Activated naive CD4-positive, alpha-beta T cell treated with anti-CD3 and anti-CD28 coated beads, Interleukin-2, amount 50 U/mL, for 16 hours (primary cell): ENCODE measurements at places on chromosomes 13 and 19.
A peak's percentile ranks its signal among the peaks of the same experiment; 100 is the strongest.

DNA sequence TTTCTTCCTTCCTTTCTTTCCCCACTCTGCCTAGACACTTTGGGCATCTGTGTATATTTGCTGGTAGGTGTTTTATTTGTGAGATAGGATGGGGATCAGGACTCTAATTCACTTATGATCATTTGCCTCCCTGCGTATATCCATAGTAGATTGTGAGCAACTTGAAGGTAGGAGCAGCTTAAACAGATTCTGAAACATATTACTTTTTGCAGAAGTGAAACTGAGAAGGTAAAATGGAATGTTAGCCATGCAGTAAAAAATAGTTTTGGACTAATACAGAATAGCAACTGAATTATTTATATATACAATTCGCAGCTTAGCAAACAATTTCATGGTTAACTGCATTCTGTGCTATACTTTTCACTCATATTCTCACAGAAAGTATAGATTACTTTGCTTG is 38.7 kb downstream of the RNF6 start:
- no peak for DNase-seq

GRCh38 chr13:108561149-108561548 is 68.3 kb upstream of the MYO16 start:
- no peak for DNase-seq

- DNase-seq = no peak
Measured at GRCh38 chr19:17078036-17078919, 2.7 kb downstream of the MYO9B start.

GRCh38 chr13:114062754-114063153 is 69.7 kb downstream of the RASA3 start:
- no peak for DNase-seq

DNA sequence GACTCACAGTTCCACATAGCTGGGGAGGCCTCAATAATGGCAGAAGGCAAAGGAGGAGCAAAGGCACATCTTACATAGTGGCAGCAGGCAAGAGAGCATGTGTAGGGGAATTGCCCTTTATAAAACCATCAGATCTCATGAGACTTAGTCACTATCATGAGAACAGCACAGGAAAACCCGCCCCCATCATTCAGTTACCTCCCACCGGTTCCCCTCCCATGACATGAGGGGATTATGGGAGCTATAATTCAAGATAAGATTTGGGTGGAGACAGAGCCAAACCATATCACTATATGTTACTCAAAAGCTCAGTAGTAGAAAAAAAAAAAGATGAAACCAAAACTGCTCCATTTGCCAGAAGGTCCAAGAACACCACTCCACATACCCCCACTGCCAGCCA is 58.5 kb downstream of the DNAJC15 start:
- DNase-seq = no peak

DNA sequence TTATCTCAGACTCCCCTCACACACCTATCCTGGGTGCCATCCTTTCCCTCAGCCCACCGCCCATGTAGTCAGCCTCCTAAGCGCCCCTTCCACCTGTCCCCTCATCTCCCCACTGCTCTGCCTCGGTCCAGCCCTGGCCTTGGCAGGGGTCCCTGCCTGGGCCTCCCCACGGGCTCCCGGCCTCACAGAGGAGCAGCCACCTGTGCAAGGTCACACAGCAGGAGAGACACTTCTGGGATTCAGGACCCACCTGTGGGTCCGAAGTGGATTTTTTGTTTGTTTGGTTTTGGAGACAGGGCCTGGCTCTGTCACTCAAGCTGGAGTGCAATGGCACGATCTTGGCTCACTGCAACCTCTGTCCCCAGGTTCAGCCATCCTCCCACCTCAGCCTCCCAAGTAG is 713 bp upstream of the UPK1A start:
- DNase-seq = no peak

GRCh38 chr13:35917942-35918645 is 213.1 kb downstream of the DCLK1 start:
- DNase-seq = no peak

DNA sequence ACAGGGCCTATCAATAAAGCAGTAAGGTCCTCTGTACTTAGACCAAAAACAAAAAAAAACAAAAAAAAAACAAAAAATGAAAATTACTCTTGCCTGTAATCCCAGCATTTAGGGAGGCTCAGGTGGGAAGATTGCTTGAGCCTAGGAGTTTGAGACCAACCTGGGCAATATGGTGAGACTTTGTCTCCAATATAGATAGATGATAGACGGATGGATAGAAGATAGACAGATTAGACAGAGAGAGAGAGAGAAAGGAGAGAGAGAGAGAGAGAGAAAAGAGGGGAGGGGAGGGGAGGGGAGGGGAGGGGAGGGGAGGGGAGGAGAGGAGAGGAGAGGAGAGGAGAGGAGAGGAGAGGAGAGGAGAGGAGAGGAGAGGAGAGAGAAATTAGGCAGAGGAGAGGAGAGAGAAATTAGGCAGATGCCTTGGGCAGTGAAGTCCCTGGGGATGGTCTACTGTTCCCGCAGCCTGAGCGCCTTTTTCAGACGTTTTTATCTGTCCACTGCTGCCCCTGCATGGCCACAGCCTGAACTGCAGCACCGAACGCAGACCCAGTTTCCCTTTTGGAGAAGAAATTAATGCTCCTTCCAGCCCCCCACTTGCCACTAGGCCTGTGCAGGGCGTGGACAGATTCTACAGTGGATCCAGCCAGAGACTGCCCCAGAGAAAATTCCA is 9.8 kb upstream of the ZNF627 start:
- DNase-seq = peak; percentile 79

- DNase-seq = no peak
Measured at GRCh38 chr13:50512474-50513299, 330.8 kb downstream of the DLEU7 start.

GRCh38 chr19:12194827-12195731 is 32.2 kb downstream of the ZNF136 start:
- DNase-seq = peak; percentile 83

DNA sequence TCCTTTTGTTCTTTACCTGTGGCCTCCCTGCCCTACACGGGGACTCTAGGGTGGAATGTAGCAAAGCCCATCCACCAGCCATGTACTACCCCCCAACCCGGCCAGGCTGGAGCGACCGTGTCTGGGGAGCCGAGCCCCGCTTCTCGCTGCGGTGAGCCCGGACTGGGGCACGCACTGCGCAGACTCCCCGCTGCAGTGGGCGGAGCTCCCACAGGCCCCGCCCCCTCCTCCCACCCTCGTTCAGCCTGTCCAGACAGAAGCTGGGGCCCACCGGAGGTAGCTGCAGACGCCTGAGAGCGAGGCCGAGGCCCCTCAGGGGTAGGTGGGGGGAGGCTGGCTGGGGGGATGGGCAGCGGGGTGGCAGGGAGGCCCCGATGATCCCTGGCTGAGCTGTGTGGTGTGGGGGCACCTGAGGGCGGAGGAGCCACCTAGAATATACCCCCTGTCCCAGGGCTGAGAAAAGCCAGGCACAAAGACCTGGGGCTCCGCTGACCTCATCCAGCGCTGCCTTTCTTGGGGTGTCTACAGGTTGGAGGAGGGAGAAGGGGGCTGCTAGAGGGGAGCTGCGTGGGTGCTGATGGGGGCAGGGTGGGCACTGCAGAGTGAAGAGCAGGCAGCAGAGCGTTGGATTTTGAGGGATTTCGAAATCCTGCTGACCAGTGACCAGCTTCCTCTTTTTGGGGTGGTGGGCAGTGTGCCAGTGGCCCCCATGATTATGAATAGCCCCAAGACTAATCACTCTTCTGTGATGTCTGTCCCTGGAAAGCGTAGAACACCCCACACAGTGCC is 17.3 kb downstream of the PLD3 start:
- peak; percentile 44 for DNase-seq

GRCh38 chr13:41565216-41565615 is 107.9 kb downstream of the RGCC start:
- DNase-seq = no peak

DNA sequence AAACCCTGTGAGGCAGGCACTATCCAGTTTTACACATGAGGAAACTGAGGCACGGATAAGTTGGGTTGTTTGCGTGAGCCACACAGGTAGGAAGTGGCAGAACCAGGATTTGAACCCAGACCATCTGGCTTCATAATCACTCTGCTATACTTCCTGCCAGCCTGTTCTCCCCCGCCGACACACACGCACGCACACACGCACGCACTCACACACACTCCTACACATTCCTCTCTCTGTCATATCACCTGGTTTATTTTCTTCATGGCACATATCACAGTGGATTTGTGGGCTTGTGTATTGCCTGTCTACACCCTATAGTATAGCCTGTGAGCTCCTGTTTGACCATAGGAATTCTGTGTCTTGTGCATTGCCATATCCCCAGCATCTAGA is 140.0 kb downstream of the SIPA1L3 start:
- peak; percentile 53 for DNase-seq

GRCh38 chr13:51523082-51523518 is 61.2 kb upstream of the WDFY2 start:
- DNase-seq = no peak

DNA sequence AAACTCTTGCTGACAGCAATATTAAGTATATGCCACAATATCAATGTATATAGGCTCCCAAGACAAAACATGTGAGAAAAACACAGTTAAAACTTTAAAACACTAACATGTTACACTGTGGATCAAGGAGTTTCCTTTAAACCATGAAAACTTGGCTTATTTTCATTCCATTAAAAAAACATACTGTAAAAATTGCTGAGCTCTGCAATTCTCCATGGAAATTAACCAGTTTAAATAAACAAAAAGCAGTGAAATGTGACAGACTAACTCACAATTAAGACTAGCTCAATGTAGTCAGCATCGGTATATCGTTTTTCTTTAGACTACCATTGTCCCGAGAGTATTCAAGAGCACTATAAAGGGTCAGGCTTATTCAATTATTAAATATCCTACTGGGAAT is 930.5 kb upstream of the SLITRK1 start:
- DNase-seq = no peak

DNA sequence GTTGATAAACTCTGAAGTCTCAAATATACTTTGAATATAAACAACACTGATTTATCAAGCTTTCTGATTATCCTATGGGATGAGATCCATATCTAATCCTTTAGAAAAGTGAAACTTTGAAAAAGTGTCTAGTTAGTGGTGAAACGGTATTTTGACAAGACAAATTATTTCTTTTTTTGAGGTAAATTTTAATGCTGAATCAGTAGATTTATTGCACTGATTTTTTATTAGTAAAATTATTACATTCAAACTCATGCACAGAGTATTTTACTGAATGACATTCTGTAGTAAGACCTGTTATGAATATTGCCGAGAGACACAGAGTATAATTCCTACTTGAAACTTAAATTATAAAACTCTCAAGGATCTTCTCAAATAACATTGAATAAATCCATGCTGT is 679.1 kb upstream of the SPRY2 start:
- DNase-seq = no peak

GRCh38 chr19:12969292-12969988 is at the start of gene DAND5:
TSS of gene DAND5 (plus strand) at chr19:12969576. CDS start at chr19:12969661, 85 bp downstream.
- no peak for DNase-seq

DNA sequence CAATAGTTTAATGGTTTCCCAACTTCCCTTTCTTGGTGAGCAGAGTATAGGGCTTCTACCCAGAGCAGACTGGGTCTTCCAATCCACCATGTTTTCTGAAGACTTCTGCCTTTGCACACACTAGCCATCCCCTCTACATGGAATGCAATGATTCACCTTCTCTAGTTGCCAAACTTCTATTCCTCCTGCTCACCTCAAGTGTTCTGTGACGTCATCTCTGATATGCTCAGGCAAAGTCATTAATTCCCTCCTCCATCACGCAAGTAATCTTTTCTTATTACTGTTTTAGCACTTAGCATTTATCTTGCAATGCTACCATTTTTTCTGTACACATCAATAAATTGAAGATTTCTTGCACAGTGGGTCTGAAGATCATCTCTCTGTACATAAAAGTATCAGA is 174.2 kb downstream of the RBM26 start:
- DNase-seq = no peak

DNA sequence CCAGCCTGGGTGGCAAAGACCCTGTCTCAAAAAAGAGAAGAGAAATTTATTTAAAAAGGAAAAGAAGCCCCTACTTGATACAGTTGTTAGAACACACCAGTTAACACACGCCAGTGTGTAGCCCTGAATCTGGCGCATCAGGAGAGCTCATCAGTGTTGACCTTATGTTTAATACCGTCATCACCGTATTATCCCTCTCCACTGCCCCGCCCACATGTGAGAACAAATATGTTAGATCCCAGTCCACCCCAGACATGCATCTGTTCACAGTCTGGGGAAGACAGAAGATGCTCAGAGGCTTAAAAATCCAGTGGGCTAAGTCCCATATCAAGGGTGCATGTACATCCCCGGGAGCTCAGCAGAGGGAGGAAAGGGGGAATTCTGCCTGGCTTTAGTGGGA is 155.2 kb downstream of the DPF1 start:
- DNase-seq = no peak

DNA sequence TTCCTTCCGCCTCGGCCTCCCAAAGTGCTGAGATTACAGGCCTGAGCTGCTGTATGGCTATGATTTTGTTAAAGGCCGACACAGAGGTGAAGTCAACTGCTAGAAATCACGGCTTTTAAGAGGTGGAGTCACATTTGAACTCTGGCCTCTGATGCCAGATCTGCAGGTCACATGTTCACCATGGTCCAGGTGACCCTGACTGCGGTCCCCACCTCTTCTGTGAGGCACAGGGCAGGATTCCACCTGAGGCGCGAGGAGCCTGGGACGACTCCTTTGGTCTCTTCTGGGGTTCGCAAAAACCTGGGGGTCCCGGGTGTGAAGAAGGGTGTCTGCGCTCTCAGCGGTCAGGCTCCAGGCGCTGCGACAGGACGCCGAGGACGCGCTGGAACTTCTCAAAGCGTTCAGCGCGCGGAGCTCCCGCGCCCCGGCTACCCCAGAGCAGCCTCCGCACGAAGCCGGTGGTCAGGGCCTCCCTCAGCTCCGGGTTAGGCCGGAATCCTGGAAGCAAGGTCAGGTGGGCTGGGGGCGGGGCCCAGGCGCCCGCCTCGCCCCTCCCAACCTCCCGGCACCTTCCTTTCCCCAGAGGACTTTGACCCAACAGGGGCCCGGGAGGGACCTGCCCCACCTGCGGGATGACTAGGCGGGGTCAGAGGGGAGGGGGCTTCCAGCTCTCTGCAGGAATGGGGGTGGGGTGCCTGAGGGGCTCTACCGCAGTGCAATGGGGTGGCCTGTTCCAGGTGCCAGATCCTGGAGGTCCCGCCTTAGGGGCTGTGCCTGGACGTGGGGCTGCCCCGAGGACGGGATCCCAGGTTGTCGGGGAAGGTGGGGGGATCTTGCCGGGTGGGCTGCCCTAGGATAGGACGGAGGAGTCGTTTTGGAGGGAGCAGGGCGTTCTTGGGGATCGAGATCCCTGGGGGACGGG is 13.0 kb downstream of the TRIP10 start:
- no peak for DNase-seq

- no peak for DNase-seq
Measured at GRCh38 chr19:19342086-19343015, 21.7 kb downstream of the MAU2 start.

DNA sequence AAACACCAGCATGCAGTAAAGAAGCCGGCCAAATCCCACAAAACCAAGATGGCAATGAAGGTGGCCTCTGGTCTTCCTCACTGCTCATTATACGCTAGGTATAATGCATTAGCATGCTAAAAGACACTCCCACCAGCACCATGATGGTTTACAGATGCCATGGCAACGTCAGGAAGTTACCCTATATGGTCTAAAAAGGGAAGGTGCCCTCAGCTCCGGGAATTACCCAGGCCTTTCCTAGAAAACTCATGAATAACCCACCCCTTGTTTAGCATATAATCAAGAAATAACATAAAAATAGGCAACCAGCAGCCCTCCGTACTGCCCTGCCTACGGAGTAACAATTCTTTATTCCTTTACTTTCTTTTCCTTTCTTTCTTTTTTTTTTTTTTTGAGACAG is 21.1 kb upstream of the PLEKHF1 start:
- DNase-seq = no peak

- peak; percentile 46 for DNase-seq
Measured at GRCh38 chr19:50817941-50818858, 5.4 kb downstream of the KLK1 start.

- no peak for DNase-seq
Measured at GRCh38 chr13:60214213-60215055, 50.7 kb upstream of the DIAPH3 start.
